ENCODE measurements at places on chromosomes 5 and 9. TPM values are rescaled to one million over a fixed set of nuclear protein-coding genes. Genes with fewer than 3 reads are reported as not detected.

The GMCL2 gene
- not detected for total RNA-seq

The WNT8A gene
- total RNA-seq, result 0.69 TPM

GRCh38 chr9:92664394-92665152 lies 5.4 kb downstream of the IPPK start:
- DNase-seq, result no peak

The DAB2 gene
- 70.7 TPM for total RNA-seq

DNA sequence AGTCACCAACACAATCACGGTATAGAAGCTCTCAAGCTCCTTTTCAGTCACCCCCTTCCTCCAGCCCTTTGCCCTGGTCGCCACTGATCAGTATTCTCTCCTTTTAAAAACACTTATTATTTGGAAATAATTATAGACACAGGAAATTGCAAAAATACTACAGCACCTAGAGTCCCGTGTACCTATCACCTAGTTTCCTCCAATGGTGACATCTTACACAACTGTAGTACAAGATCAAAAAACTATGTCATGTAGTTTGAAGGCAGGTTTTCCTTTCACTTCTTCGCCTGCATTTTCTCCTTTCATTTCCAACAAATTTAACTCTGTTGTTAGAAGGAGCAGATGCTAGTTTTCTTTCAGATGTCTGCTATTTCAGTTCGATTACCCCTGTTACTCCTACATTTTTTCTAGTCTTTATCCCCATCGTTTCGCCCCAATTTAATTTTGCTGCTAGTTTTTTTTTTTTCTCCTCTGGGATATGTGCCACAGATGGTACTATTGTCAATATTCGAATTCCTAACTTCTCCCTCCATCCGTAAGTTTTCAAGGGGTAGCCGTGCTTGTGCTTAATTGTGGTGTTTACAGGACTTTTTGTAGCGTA lies 612 bp upstream of the ATG10 start:
- DNase-seq, result peak; percentile 6

- no peak for DNase-seq
These were observed 363.9 kb upstream of the SEMA6A start for GRCh38 chr5:116938488-116938887.

The SEMA5A gene
- total RNA-seq, result 31.1 TPM

DNA sequence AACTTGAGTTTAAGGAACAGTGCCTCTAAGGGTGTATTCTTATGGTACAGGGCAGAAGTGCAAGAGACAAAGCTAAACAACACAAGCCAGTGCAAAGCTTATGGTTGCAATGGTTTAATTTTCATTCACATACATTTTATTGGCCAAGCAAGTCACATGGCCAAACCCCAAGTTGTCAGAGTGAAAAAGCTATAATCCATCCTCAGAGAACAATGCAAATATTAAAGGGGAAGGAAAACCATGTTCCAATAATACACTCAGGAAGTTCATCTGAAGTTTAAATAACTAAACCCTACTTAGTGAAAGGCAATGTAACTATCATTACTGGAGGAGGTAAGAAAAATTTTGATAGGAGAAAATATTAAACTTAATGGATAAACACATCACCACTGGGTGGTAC lies 26.6 kb upstream of the TLR4 start:
- no peak for DNase-seq

Measured in endothelial cell (in vitro differentiated cells).